Astrocyte (in vitro differentiated cells and primary cell): ENCODE measurements at places on chromosomes 6 and 20.

- DNase-seq = no peak
Measured at GRCh38 chr6:47788498-47788884, 6.7 kb downstream of the OPN5 start.

DNA sequence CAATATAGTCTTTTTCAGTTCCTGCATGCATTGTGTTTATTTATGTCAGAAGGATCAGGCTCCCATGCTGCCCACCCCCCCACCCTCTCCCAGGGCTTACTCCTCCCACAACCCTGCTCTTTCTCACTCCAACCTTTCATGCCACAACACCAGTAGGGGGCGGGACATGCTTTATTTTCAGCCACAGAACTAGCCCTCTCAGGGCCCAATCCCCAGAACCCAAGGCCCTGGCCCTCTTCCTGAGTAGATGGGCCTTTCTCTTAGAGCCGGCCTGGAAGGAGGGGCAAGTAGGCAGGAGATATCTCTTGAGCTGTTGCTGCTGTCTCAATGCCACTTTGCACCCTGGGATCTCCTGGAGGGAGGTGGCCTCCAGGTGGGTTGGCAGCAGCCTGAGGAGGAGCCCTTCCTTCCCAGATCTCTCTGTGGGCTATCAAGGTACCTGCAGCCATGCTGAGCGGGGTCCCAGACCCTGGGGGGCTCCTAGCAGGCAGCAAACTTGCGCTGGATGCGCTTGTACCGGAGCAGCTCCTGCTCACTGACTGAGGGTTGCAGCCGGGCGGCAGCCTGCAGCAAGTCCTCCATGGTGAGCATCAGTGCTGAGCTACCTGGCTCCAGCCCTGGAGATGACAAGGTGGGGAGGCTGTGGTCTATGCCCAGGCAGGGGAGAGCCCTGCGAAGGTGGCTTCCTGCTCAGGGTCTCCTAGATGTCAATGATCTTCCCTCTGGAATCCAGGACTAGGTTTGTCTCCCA lies 3.5 kb downstream of the GNMT start:
- DNase-seq = no peak

DNA sequence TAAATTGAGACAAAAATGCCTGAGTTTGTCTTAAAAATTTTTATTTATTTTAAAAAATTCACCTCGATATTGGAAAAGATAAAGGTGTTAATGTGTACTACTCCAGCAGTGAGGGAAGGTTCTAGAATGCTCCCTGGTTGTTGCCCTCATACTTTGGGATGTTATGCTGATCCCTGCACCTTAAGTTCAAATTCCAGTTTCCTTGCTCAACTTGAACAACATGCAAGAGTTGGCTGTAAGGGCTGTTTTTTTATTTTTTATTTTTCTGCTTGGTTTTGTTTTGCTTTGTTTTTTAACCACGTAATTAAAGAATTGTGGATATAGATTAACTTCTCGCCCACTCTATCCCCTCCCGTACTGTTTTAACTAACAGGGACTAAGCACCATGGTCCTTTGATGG lies 158.7 kb upstream of the CITED2 start:
- DNase-seq = no peak

DNA sequence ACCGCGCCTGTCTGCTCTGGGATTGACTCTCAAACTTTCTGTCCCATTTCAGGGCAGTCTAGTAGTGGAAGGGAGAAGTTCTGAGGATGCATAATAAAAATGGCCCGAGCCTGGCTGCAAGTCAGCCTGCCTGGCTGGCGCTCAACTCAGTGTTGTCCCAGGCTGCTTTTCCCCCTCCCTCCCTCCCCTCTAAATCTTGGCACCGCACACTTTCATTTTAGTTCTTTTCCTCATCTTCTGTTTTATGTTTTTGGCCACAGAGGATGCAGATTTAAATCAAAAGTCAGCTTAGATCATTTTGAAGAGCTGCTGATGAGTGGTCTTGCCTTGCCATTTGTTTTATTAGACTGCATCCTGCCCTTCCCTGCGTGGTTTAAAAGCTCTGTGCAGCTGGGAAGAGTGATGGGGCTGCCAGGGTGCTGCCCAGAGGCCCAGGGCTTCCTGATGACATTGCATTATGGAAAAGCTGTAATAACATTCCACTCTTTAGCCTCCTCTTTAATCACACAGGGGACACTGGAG lies 6.5 kb upstream of the UQCC2 start:
- no peak for DNase-seq

DNA sequence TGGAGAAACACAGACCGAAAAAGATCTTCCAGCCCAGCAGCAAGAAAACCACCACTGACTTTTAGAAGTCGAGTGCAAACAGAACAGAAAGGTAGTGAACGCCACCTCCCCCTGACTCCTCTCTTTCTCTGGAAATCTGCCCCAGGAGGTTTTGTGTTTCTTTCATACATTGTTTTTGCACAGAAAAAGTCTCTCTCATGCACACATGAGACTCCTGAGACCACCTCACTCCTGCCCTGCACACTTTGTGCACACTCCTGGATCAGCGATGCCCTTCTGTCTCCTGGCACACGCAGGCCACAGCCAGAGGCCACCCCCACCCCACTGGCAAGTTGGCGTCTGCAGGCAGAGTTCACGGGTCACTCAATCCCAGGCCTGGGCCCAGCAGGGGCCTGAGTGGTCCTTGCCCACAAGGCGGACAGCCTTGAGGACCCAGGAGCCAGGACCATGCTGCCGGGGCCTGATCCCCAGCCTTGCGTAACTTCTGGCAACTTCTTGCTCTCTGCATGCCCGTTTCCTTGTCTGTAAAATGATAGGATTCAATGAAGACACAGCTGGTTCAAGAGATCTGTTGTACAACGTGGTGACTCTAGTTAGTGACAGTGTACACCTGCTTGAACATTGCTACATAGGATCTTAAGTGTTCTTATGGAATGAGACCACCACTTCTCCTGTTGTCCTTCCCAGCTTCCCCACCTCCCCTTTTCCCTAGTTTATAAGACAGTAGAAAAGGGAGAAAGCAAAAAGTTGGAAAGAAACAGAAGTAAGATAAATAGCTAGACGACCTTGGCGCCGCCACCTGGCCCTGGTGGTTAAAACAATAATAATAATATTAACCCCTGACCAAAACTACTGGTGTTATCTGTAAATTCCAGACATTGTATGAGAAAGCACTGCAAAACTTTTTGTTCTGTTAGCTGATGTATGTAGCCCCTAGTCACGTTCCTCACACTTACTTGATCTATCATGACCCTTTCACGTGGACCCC lies 30.2 kb upstream of the CST7 start:
- no peak for DNase-seq

DNA sequence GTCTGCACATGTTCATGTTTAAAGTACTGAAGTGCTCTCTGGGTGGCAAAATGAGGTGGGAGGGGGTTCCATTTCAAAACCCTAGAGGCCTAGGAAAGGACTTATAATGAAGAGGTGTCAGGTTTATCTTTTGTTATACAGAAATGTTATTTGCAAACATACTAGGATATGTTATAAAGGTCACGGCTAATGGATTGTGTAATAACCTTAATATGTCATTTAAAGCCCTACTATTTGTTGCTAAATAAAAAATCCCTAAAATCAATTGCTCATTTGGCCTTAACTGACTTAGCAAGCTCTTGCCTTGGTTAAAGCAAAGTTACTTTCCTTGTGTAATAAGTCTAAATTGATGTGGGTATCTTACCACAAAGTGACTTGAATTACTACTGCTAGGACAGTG lies 8.8 kb downstream of the NKX2-4 start:
- no peak for DNase-seq

DNA sequence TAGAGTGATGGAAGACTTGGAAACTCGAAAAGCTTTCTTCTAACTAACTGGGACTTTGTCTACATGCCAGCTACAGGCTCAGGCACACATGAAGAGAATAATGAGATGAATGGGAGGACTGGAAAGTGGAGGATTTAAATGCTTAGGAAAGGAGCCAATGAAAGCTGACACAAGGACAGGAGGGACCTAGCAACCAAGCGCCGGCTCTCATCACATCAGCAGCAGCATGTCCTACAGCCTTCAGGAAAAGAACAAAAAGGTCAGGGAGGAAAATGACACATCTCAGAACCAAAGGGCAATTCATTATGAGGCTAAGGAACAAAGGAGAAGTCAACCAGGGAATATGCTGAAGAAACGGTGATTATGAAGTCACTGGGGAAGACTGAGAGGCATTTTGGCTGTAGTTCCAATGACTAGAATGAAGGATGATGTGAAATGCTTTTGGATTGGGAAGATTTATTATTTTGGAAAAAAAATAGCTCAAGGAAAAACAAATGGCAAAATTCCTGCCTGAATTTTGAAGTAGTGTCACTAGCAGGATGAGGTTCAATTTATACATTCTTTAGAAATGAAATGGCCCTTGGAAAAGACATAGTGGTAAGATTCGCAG lies 5.7 kb downstream of the BACH2 start:
- peak; percentile 86 for DNase-seq

DNA sequence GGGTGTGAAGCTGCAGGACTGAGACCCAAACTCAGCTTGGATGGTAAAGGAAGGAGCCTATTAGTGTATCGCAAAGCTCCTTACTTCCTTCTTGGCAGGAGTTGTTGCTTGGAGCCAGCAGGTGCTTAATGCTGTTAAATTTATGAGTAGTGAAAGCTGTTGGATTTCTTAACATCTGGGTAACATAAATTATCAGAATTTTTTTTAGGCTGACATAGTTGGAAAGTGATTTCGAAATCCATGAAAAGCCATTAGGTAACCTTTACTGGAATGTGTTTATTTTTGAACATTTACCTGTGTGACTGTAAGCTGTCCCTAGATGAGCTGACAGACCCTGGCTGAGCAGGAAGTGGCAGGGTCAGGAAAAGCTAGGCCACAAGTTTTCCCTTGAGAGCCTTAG lies 470.4 kb upstream of the SLC35B3 start:
- no peak for DNase-seq

DNA sequence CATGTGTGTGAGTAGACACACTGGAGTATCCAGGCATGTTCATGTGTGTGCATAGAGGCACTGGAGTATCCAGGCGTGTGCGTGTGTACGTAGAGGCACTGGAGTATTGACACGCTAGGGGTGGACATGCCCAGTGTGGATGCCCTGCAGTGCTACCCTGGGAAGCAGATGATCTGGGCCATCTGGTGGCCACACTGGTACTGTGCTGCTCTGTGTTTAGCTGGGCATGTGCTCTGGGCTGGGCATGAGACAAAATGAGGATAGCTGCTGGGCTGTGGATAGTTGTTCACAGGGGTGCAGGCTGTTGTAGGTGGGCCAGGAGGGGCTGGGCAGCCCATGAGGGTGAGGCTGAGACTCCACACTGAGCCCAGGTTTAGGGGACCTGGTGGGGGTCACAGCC lies 24.0 kb upstream of the NPBWR2 start:
- no peak for DNase-seq

DNA sequence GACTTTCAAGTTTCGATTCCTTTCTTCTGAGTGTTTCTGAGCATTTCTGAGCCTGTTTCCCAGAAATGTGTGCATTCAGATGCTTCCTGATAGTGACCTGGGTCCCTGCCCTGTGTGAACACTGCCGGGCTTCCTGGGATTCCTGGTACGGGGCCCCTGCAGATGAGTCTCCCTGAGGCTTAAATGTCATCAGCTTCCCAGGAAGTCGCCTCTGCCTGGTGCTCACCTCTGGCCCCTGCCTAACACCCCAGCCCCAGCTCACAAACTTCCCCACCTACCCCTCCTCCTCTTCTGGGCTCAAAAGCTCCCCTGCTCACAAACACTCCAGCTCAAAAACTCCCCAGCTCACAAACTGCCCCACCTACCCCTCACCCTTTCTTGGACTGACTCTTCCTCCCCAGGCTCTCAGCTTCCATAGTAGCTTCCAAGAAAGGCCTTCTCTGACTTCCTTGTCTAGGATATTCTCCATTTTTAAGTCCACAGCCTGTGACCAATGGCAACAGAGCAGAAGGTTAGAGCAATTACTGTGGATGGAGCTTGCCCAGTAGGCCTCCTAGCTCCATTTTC lies 42.0 kb downstream of the TGM2 start:
- DNase-seq = peak; percentile 68

DNA sequence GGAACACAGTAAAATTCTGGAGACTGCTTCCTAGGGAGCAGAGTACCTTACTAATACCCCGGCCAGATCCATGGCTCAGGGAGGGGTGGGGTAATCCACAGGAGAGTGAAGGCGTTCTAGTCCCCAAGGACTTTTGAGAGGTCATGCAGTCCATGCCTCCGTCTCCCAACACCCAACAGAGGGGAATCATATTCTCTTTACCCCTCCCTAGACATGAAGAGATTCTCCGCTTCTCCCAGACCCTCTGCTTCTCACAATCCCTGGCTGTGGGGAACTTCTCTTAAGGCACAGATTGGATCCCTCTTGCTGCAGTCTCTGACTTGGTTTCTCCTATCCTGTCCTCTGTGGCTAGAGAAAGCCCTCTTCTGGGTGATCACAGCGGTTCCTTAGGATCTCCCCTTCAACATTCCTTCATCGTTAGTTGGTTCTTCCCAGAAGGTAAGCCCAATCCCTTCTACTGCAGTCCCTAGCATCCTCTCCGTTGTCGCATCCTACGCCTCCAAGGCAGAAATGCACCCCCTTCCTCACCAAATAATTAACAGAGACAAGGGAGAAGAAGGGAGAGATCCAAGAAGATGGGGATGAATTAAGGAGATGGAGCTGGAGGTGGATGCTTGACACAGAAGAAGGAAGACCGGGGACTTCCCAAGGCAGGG lies 562 bp downstream of the GGT7 start:
- no peak for DNase-seq

DNA sequence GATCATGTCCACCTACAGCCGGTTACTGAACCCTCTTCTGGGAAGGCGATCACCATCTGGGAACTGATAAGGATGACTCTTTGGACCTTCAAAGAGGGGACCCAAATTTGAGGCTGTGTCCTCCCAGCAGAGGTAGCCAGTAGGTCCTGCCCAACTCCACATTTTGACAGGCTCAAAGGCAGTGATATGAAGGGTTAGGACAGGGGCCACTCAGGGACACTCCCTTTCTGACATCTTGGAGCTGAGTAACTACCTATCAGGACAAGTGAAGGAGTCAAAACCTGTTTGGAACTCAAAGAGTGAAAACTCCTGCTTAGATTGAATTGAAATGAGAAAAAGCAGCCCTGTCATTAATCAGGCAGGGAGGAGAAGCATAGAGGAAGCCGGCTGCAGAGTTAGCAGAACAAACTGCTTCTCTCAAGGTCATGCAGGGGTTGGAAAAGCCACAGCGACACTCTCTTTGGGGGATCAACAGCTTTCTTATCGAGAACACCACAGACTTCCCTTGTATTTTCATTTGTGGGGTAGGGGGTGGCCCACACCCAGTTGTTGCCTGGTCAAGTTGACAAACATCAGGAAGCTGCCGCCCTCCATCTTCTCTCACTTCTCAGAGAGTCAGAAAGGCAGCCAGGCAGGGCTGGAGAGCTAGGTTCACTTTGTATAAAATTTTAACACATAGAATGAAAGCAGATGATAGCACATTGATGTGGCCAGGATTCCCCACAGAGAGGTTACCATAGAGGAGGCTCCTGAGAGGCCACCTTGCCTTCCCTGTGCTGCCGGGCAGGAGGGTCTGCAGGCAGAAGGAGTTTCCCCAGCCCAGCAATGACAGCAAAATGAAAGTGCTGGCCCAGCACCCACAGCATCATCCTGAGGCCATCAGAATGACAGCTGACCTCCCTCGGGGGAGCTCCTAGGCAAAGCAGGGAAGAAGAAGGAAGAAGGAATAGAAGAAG lies 47.6 kb downstream of the AGPAT4 start:
- no peak for DNase-seq

- no peak for DNase-seq
Measured at GRCh38 chr6:35370785-35371493, 28.6 kb downstream of the PPARD start.
